ENCODE measurements at places on chromosomes 2 and 18.

GRCh38 chr2:144718376-144718775 is 198.5 kb upstream of the ZEB2 start:
- H3K4me3 ChIP-seq, result no peak overlapping the region
- H3K27me3 ChIP-seq, result peaks cover 1% of the 10 kb centered on the region
- H3K27ac ChIP-seq, result no peak overlapping the region
- H3K4me1 ChIP-seq, result no peaks in the 10 kb centered on the region
- H3K36me3 ChIP-seq, result peaks cover 19% of the 10 kb centered on the region
- DNase-seq, result no peak

- no peak overlapping the region for H3K27ac ChIP-seq
- no peaks in the 10 kb centered on the region for H3K4me1 ChIP-seq
- H3K27me3 ChIP-seq, result no peaks in the 10 kb centered on the region
- H3K36me3 ChIP-seq, result no peaks in the 10 kb centered on the region
- no peak for DNase-seq
These were observed 18.9 kb downstream of the GALNT13 start for GRCh38 chr2:153890576-153890975.

- H3K27me3 ChIP-seq, result no peaks in the 10 kb centered on the region
- peaks cover 79% of the 10 kb centered on the region for H3K4me1 ChIP-seq
- DNase-seq, result no peak
- H3K36me3 ChIP-seq, result no peaks in the 10 kb centered on the region
These were observed 300.7 kb downstream of the TCF4 start for GRCh38 chr18:55287149-55287806.

DNA sequence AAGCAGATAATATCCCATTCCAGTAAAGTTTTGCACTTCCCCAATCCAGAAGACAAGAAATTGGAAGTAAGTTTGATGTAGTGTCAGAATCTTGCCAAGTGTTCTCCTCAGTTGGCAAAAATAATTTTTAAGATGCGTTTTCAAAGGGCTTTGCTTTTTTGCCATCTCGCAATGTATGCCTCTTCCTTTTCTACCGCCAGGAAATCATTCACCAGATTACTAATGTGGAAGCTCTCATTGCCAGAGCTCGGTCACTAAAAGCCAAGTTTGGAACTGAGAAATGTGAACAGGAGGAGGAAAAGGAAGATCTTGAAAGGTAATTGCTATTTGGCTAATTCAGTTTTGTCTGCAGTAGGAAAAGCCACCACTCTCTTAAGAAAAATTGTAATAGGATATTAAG is 110.7 kb downstream of the RAB3GAP1 start:
- peaks cover 34% of the 10 kb centered on the region for H3K36me3 ChIP-seq
- H3K4me3 ChIP-seq, result no peak overlapping the region
- H3K27ac ChIP-seq, result no peak overlapping the region
- no peak for DNase-seq
- H3K4me1 ChIP-seq, result peaks cover 23% of the 10 kb centered on the region

DNA sequence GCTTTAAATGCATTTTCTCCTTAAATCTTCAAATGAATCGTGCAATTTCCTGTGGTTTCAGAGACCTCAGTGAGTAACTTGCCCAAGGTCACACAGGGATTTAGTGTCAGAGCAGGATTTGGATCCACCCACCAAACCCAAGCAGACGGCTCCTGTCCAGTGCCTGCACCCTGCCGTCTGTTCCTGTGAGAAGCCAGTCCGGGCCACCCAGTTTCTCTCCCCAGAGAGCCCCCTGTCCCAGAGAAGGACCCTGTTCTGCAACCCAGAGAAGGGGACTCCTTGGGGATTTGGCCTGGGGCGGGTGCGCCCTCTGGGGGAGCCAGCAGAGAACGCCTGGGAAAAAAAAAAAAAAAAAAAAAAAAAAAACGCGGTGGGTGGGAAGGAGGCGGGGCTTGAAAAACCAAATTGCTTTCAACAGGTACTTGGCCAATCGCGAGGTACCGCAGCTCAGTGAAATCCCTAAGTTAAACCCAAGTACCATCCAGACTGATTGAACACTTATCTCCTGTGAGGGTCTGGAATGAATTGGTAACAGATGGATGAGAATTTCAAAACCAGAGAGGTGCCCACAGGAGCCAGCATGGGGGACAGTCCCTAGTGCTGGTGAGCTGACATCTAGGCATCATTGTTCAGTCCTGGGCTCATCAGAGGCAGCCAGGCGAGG is 30.9 kb upstream of the REEP1 start:
- peaks cover 7% of the 10 kb centered on the region for H3K36me3 ChIP-seq
- peaks cover 26% of the 10 kb centered on the region for H3K4me1 ChIP-seq
- H3K27ac ChIP-seq, result no peak overlapping the region
- H3K27me3 ChIP-seq, result peaks cover 12% of the 10 kb centered on the region
- H3K4me3 ChIP-seq, result peak overlapping the region; percentile 55

GRCh38 chr2:237341872-237342271 is 72.1 kb downstream of the COL6A3 start:
- H3K4me1 ChIP-seq, result peaks cover 32% of the 10 kb centered on the region
- no peak overlapping the region for H3K4me3 ChIP-seq
- no peak for DNase-seq
- H3K27ac ChIP-seq, result peak overlapping the region; percentile 69
- H3K36me3 ChIP-seq, result peaks cover 63% of the 10 kb centered on the region

DNA sequence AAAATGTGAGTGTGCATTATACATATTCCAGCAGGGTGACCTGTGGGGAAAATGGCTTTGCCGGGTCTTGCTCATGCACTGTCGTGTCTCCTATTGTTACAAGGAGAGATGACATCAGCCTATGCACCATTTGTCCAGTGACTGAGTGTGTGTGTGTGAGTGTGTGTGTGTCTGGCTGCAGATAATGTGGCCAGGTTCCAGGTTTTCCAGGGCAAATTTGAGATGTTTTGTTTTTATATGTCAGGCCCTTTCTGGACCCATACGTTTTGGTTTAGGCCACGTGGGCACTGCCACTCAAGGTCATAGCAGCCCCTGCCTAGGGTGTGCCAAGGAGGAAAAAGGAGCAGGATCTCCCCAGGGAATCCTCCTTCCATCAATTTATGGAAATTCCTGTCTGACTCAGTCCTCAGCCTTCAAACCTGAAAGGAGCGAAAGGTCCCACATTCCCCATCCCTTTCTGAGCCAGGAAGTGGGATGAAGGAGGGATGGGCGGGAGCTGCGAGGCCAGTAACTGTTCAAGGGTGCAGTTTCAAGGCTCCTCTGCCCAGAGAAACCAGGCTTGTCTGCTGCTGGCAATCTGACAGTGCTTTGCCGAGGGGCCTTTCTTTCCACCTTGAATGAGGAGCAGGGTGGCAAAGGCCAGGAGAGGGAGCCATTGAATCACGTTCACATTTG is 93.0 kb upstream of the SMAD2 start:
- DNase-seq, result peak; percentile 25
- H3K27me3 ChIP-seq, result peaks cover 35% of the 10 kb centered on the region
- no peaks in the 10 kb centered on the region for H3K4me1 ChIP-seq
- no peaks in the 10 kb centered on the region for H3K36me3 ChIP-seq

GRCh38 chr2:86280191-86280667 is 57.2 kb downstream of the REEP1 start:
- H3K36me3 ChIP-seq, result no peaks in the 10 kb centered on the region
- no peak for DNase-seq
- H3K27me3 ChIP-seq, result peaks cover 30% of the 10 kb centered on the region

DNA sequence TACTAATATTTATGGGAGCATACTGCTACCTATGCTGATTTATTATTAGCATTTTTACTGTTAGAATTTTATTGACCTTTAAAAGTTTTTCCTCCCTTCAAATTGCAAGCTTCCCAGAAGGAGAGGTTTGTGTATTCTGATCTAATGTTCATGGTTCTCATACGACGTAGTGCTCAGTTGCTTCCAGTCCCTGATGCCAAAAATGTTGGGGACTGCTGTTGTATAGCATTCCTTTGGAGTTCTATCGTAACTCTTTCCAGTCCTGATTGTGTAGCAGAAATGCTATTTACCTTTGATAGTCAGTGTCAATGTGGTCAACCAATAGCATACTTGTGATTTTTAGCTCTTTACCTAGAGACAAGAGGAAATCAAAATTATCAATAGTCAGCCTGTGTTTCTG is 69.5 kb upstream of the ZSWIM2 start:
- peaks cover 3% of the 10 kb centered on the region for H3K27me3 ChIP-seq
- peaks cover 16% of the 10 kb centered on the region for H3K4me1 ChIP-seq
- H3K4me3 ChIP-seq, result no peak overlapping the region
- DNase-seq, result no peak
- no peak overlapping the region for H3K27ac ChIP-seq

GRCh38 chr2:176794392-176794791 is 418.2 kb upstream of the HNRNPA3 start:
- H3K4me1 ChIP-seq, result no peaks in the 10 kb centered on the region
- no peak for DNase-seq
- no peaks in the 10 kb centered on the region for H3K27me3 ChIP-seq
- H3K36me3 ChIP-seq, result no peaks in the 10 kb centered on the region
- no peak overlapping the region for H3K27ac ChIP-seq
- no peak overlapping the region for H3K4me3 ChIP-seq

GRCh38 chr2:25688236-25688635 is 14.9 kb upstream of the DTNB start:
- no peaks in the 10 kb centered on the region for H3K36me3 ChIP-seq
- DNase-seq, result no peak

DNA sequence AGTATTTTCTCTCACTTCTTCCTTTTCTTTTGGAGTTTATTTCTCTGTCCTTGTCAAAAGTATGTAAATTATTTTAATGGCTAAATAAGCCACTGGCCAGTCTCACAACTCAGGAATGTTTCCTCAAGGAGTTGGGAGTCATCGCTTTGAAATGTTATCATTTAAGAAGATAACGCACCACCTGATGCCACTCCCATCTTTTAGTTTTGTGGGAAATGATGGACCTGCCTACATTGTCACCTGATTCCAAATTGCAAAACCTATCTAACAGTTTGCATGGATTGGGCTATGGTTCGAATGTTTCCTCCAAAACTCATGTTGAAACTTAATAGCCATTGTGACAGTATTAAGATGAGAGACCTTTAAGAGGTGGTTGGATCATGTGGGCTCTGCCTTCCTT is 32.4 kb upstream of the PPM1B start:
- peak overlapping the region; percentile 65 for H3K4me3 ChIP-seq
- peak overlapping the region; percentile 89 for H3K27ac ChIP-seq
- H3K27me3 ChIP-seq, result no peaks in the 10 kb centered on the region
- no peaks in the 10 kb centered on the region for H3K36me3 ChIP-seq
- H3K4me1 ChIP-seq, result peaks cover 48% of the 10 kb centered on the region
- DNase-seq, result peak; percentile 64

GRCh38 chr2:103135679-103136078 is 373.8 kb downstream of the TMEM182 start:
- H3K4me3 ChIP-seq, result no peak overlapping the region
- H3K27me3 ChIP-seq, result no peaks in the 10 kb centered on the region
- H3K27ac ChIP-seq, result no peak overlapping the region

DNA sequence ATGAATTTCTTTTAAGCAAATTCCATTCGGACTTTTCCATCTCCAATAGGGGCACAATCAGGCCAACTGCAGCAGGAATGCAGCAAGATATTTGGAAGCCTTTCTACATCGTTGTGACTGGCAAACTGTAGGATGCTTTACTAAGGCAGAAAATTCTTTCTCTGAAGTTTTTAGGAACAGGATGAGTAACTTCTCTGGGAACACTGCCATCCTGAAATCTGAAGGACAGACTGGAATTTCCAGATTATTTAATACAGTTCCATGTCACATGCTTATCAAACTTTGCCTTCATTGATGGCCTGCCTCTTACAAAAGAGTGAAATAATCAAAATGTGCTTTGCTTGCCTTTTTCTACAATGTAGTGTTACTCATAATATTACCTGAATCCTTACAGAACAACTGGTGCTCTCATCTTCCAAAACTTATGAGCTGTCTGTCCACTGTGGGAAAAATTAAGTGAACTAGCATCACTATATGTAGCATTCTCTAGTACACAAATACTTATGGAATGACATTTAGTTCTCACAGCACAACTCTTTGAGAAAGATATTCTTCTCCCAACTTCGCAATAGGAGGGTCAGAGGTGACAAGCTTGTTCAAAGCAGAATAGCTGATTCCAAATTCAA is 32.0 kb upstream of the MAP2 start:
- no peaks in the 10 kb centered on the region for H3K36me3 ChIP-seq
- H3K27ac ChIP-seq, result no peak overlapping the region
- no peaks in the 10 kb centered on the region for H3K27me3 ChIP-seq
- no peak overlapping the region for H3K4me3 ChIP-seq
- H3K4me1 ChIP-seq, result peaks cover 16% of the 10 kb centered on the region

GRCh38 chr18:58212274-58212673 is 168.2 kb downstream of the NEDD4L start:
- H3K4me1 ChIP-seq, result peaks cover 93% of the 10 kb centered on the region
- no peak overlapping the region for H3K4me3 ChIP-seq
- DNase-seq, result no peak
- H3K36me3 ChIP-seq, result no peaks in the 10 kb centered on the region
- H3K27ac ChIP-seq, result peak overlapping the region; percentile 87

GRCh38 chr2:180319586-180320405 is 312.7 kb upstream of the CWC22 start:
- no peaks in the 10 kb centered on the region for H3K36me3 ChIP-seq
- no peak overlapping the region for H3K4me3 ChIP-seq
- H3K4me1 ChIP-seq, result peaks cover 12% of the 10 kb centered on the region
- no peak for DNase-seq

DNA sequence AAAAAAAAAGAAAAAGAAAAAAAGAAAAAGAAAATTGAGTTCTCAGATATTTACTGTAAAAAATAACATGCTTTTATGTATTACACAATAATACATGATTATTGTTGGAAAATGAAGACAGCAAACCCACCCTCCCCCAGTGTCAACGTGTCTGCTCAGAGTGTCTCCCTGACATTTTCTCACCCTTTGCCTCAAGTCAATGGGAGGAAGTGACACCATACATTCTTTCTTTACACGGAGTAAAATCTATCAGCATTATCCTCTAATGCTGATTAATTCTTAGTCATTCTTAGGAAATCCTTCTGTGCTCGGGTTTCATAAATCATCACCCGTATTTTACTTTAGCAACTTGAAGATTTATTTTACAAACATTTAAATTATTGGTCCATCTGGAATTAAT is 32.0 kb downstream of the CTAGE1 start:
- no peak overlapping the region for H3K4me3 ChIP-seq
- H3K27me3 ChIP-seq, result peaks cover 26% of the 10 kb centered on the region
- peak; percentile 60 for DNase-seq
- 0 out of 2 replicates have a peak, but pooled peaks cover 5% of the 10 kb centered on the region for H3K36me3 ChIP-seq
- peaks cover 21% of the 10 kb centered on the region for H3K4me1 ChIP-seq

DNA sequence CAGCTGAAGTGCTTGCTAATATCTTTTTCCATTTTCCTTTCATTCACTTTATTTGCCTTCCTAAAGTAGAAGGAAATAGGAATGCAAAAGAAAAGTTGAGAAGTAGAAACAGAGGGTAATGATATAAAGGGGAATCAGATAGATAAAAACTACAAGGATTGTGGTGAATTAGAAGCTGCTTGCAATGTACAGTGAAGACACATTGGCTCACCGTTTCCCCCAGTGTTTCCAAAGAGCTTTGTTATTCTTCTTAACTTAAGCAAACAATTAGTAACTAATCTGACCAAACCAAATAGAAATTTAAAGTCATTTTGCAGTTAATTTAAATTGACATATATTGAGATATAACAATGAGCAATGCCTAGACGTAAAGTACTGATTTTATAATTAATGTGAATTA is 63.4 kb downstream of the RELCH start:
- H3K36me3 ChIP-seq, result no peaks in the 10 kb centered on the region
- H3K4me3 ChIP-seq, result no peak overlapping the region
- H3K27me3 ChIP-seq, result no peaks in the 10 kb centered on the region
- H3K4me1 ChIP-seq, result no peaks in the 10 kb centered on the region
- H3K27ac ChIP-seq, result no peak overlapping the region
- DNase-seq, result no peak
